ENCODE measurements at places on chromosomes 3 and 15.

GRCh38 chr3:47370887-47371697 is 9.7 kb upstream of the PTPN23 start:
- no peaks in the 10 kb centered on the region for H3K4me1 ChIP-seq
- peaks cover 37% of the 10 kb centered on the region for H3K27me3 ChIP-seq
- DNase-seq = peak; percentile 59
- no peak overlapping the region for H3K27ac ChIP-seq

- no peak overlapping the region for H3K27ac ChIP-seq
- H3K4me3 ChIP-seq = no peak overlapping the region
Measured at GRCh38 chr3:137738710-137739109, 25.4 kb upstream of the SOX14 start.

DNA sequence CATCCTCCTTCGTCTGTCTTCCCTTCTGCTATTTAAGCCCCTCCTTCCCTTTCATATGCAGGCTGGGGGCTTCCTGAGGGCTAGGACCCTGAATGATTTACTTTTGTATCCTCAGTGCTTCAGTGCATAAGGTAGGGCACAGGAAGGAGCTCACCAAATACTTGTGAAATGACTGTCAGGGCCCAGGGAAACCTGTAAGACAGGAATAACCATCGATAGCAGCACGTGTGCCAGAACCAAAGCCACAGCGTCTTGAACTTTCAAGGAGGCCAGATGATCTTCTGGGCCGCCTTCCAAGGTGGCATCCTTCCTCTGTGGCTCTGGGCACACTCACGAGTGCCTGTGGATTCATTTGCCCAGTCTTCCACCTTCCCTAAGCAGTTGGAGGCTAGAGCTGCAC is 3.9 kb downstream of the TMED3 start:
- H3K36me3 ChIP-seq = peaks cover 68% of the 10 kb centered on the region
- H3K4me3 ChIP-seq = no peak overlapping the region
- H3K27ac ChIP-seq = no peak overlapping the region

- H3K27ac ChIP-seq = no peak overlapping the region
- H3K4me3 ChIP-seq = no peak overlapping the region
- peaks cover 7% of the 10 kb centered on the region for H3K4me1 ChIP-seq
- DNase-seq = no peak
Measured at GRCh38 chr3:111848283-111848682, 10.8 kb upstream of the PHLDB2 start.

- no peaks in the 10 kb centered on the region for H3K27me3 ChIP-seq
- H3K4me1 ChIP-seq = no peaks in the 10 kb centered on the region
- DNase-seq = no peak
- H3K27ac ChIP-seq = no peak overlapping the region
- no peak overlapping the region for H3K4me3 ChIP-seq
Measured at GRCh38 chr3:179865861-179866505, 170.8 kb downstream of the PEX5L start.

GRCh38 chr15:97977734-97978133 is 17.2 kb downstream of the ARRDC4 start:
- H3K4me1 ChIP-seq = peaks cover 14% of the 10 kb centered on the region
- H3K27ac ChIP-seq = no peak overlapping the region
- no peaks in the 10 kb centered on the region for H3K36me3 ChIP-seq

DNA sequence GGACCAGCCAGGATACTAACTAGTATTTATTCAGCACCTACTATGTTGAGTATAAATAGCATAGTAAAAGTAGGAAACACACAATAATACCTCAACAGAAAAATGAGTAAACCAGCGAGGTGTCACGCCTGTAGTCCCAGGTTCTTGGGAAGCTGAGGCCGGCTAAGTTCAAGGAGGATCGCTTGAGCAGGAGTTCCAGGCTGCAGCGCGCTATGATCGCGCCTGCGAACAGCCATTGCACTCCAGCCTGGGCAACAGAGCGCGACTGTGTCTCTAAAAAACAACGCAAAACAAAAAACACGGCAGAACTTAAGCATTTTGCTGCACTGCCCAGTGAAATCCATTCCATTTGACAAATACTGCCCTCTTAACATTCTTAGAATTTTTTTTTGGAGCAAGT is 1.3 kb upstream of the DENND6A start:
- no peak overlapping the region for H3K27ac ChIP-seq
- DNase-seq = no peak
- peaks cover 32% of the 10 kb centered on the region for H3K4me1 ChIP-seq
- peaks cover 9% of the 10 kb centered on the region for H3K36me3 ChIP-seq

DNA sequence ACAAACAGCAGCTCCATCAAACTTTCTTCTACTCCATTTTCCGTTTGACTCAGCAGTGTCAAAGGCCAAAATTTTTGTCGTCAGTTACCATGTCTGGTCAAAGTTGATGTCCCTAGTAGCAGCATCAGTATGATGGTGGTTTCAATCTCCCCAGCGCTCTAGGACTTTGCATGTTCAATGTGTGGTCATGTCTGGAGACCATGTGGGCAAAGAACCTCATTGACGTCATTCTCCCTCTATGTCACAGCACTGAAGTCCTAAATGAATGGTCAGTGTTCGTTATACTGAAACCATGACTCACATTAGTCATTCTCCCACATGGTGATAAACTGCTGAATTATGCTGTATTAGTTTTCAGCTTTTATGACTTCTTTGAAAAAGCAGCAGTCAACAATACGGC is 23.2 kb downstream of the SHC4 start:
- no peaks in the 10 kb centered on the region for H3K36me3 ChIP-seq
- DNase-seq = no peak
- no peak overlapping the region for H3K27ac ChIP-seq
- H3K4me1 ChIP-seq = peaks cover 2% of the 10 kb centered on the region
- no peak overlapping the region for H3K4me3 ChIP-seq

- no peaks in the 10 kb centered on the region for H3K36me3 ChIP-seq
- H3K4me3 ChIP-seq = no peak overlapping the region
- no peak for DNase-seq
- H3K4me1 ChIP-seq = no peaks in the 10 kb centered on the region
- H3K27me3 ChIP-seq = no peaks in the 10 kb centered on the region
Measured at GRCh38 chr3:62592408-62592807, 219.1 kb upstream of the FEZF2 start.

DNA sequence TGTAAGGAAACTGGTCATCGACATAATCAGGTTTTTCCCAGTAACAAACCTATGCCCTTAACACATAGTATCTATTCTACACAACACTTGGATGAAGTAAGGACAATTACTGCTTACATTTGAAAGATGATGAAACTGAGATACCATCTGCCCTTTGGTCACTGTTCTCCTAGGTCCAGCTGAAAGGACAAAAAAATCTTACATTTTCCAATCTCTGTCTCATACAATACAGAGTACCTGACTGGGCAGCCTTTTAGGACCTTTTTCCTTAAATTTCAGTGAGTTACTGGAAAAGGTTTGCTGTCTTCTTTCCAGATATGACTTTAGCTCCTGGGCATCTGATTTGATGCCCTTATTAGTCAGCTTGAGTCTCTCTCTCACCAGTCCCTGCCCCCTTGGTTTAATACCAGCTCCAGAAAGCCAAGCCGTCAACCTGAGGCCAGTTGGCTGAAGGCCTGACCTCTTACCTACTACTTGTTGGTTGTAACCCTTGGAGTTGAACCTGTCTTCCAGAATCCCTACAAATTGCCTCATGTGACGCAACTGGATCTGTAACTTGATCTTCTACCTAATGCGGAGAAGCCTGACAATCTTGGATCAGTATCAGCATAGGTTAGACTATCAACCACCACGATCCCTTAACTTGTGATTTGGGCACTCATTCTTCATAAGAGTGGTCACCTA is 355.3 kb upstream of the ZNF385D start:
- DNase-seq = no peak
- no peaks in the 10 kb centered on the region for H3K36me3 ChIP-seq
- no peaks in the 10 kb centered on the region for H3K27me3 ChIP-seq
- H3K4me1 ChIP-seq = no peaks in the 10 kb centered on the region
- no peak overlapping the region for H3K4me3 ChIP-seq
- no peak overlapping the region for H3K27ac ChIP-seq

- no peak overlapping the region for H3K4me3 ChIP-seq
- H3K36me3 ChIP-seq = no peaks in the 10 kb centered on the region
- H3K27me3 ChIP-seq = peaks cover 39% of the 10 kb centered on the region
- DNase-seq = peak; percentile 56
Measured at GRCh38 chr15:74265046-74265639, 29.0 kb downstream of the CCDC33 start.

DNA sequence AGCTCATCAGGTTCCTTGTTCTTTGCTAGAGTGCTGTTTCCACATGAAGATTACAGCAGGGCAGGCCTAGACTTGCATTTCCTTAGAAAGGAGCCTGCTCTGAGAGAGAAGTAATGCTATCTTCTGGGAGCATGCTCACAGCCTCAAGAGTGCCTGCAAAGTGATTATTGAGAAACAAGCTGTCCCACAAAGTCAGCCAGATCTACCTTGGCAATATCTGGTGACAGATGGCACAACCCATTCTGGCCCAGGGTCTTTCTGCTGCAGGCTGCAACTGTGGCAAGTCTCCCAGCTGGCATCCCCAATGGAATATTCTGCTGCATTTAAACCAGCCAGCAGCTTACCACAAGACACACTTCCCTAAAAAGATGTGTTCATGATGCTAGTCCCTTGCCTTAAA is 29.3 kb downstream of the MTMR10 start:
- no peak overlapping the region for H3K27ac ChIP-seq
- peaks cover 17% of the 10 kb centered on the region for H3K4me1 ChIP-seq
- DNase-seq = no peak
- H3K4me3 ChIP-seq = no peak overlapping the region

- H3K36me3 ChIP-seq = peaks cover 4% of the 10 kb centered on the region
- peak overlapping the region; percentile 92 for H3K27ac ChIP-seq
- H3K4me1 ChIP-seq = peaks cover 27% of the 10 kb centered on the region
- DNase-seq = peak; percentile 65
- H3K4me3 ChIP-seq = peak overlapping the region; percentile 97
Measured at GRCh38 chr3:150703299-150703755, 393 bp downstream of the ERICH6 start.

GRCh38 chr3:58563386-58564035 is 13.7 kb downstream of the FAM107A start:
- H3K27ac ChIP-seq = no peak overlapping the region
- no peaks in the 10 kb centered on the region for H3K36me3 ChIP-seq
- DNase-seq = no peak
- H3K4me1 ChIP-seq = no peaks in the 10 kb centered on the region
- no peaks in the 10 kb centered on the region for H3K27me3 ChIP-seq
- no peak overlapping the region for H3K4me3 ChIP-seq

- H3K36me3 ChIP-seq = no peaks in the 10 kb centered on the region
- no peak for DNase-seq
- no peak overlapping the region for H3K27ac ChIP-seq
- H3K27me3 ChIP-seq = peaks cover 26% of the 10 kb centered on the region
- no peak overlapping the region for H3K4me3 ChIP-seq
- peaks cover 24% of the 10 kb centered on the region for H3K4me1 ChIP-seq
Measured at GRCh38 chr15:82298032-82298431, 35.4 kb downstream of the SAXO2 start.

DNA sequence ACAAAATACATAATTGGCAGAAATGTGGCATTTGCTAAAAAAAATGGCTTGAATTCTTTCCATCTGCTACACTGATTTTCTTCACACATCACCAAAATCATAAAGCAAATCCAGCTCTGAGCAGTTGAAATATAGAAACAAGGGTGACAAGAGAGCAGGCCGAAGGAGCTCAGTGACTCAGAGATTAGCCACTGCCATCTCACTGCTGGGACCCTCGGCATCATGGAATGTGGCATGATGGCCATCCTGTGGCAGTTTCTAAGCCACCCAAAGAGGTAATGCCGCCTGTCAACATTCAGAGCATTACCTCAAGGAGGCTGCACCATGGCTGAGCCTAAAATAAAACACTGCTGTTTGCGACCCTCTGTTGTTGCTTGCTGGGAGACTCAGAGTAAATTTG is 80.5 kb upstream of the OSBPL11 start:
- no peak for DNase-seq
- H3K36me3 ChIP-seq = no peaks in the 10 kb centered on the region
- H3K4me1 ChIP-seq = no peaks in the 10 kb centered on the region

DNA sequence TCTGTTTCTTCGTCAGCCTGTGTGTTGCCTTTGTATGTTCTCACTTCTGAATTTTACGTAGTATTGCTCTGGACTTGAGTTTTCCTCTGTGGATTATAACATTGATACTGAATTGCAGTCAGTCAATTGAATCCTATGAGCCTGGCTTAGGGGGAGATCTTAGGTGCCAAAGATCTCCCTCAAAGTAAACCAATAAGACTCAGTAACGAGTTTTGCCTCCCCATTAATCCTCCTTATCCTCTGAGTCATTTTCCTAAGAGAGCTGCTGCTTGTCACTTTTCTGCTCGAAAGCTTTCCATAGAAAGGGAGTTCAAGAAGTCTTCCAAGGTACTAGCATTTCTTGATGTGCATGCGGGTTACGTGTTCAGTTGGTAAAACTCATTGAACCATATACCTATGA is 126.4 kb downstream of the CHDH start:
- H3K4me1 ChIP-seq = no peaks in the 10 kb centered on the region
- no peak overlapping the region for H3K4me3 ChIP-seq
- peaks cover 43% of the 10 kb centered on the region for H3K27me3 ChIP-seq
- no peak overlapping the region for H3K27ac ChIP-seq
- DNase-seq = no peak
- no peaks in the 10 kb centered on the region for H3K36me3 ChIP-seq

GRCh38 chr3:184110316-184110725 is 13.5 kb downstream of the HTR3E start:
- H3K27me3 ChIP-seq = peaks cover 21% of the 10 kb centered on the region
- DNase-seq = no peak

- H3K27me3 ChIP-seq = no peaks in the 10 kb centered on the region
- DNase-seq = no peak
- no peak overlapping the region for H3K4me3 ChIP-seq
- no peak overlapping the region for H3K27ac ChIP-seq
- peaks cover 7% of the 10 kb centered on the region for H3K4me1 ChIP-seq
Measured at GRCh38 chr3:122353893-122354401, 28.9 kb downstream of the CSTA start.

DNA sequence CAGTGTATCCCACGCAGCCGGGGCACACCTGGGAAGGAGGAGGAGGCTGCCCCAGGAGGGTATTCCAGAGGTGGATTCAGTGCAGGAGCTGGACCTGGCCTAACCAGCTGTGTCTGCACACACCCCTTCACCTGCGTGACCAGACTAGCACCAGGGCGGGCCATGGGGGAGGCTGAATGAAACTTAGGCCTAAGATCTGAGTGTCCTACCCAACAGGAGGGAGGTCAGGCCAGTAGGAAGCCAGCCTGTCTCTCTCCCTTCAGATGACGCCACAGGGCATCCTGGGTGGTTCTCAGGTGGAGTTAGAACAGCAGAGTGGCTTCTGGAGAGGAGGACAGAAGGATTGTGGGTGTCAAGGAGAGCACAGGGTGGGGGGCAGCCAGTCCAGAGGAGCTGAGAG is 3.4 kb upstream of the SEMA3F start:
- no peak overlapping the region for H3K27ac ChIP-seq
- no peak for DNase-seq
- no peak overlapping the region for H3K4me3 ChIP-seq
- H3K27me3 ChIP-seq = peaks cover 71% of the 10 kb centered on the region
- H3K4me1 ChIP-seq = peaks cover 7% of the 10 kb centered on the region
